ENCODE measurements at places on chromosomes 12 and 14.

DNA sequence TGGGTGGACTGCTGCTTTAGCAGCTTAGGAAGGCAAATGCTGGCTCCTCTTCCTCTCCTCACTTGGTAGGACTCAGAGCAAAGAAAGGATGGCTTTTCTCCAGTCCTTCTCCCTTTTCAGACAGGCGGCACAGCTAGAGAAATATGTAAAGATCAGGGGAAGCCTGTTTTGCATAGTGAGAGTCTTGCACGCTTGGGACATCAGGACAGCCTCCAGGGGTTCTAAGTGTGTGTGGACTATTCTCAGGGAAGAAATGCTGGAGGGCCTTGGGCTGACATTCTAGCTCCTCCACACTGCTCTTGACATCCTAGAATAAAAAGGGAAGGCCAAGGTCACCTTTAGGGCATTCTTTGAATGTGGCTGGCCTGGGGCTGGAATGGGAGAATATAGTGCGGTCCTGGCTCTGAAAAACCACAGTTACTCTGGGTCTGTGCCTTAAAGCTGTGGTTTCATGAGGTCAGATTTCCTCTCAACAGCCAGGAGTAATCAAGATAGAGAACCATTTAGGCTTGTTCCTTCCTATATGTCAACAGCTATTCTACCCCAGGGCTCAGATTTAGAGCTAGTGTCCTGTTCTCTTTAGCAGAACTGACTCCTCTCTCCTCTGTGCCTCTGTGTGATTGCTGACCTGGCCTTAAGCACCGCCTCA, 24.3 kb downstream of the CMA1 start:
- DNase-seq: no peak

GRCh38 chr12:97938031-97938430, 475.4 kb downstream of the RMST start:
- no peak for DNase-seq

DNA sequence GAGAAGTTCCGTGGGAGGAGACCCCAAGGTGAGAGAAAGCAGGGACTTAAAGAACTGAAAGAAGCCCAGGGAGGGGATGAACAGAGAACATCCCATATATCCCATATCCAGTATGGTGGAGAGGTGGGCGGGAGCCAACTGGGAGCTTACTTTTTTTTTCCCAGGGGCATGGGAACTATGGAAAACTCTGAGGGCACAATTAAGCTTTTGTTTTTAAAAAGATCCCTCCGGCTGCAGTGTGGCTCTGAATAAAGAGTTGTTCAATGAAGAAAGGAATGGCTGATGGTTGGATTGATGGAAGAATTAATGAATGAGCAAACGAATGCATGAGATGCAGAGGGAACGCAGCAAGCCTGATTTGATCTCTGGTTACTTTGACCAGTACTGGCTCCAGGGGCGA, 12.6 kb downstream of the NTF3 start:
- DNase-seq: no peak

- no peak for DNase-seq
Measured at GRCh38 chr14:71267691-71268090, 360.4 kb downstream of the PCNX1 start.

- no peak for DNase-seq
Measured at GRCh38 chr12:124664395-124665111, 97.1 kb upstream of the NCOR2 start.

GRCh38 chr12:17470460-17470859, 619.5 kb downstream of the RERGL start:
- no peak for DNase-seq

- DNase-seq: no peak
Measured at GRCh38 chr12:64265839-64266238, 43.7 kb upstream of the KICS2 start.

GRCh38 chr12:20320552-20320951, 47.8 kb upstream of the PDE3A start:
- no peak for DNase-seq

- no peak for DNase-seq
Measured at GRCh38 chr12:86256163-86256562, at the start of gene MGAT4C. Gene MGAT4C (minus strand): TSS chr12:86256391.

DNA sequence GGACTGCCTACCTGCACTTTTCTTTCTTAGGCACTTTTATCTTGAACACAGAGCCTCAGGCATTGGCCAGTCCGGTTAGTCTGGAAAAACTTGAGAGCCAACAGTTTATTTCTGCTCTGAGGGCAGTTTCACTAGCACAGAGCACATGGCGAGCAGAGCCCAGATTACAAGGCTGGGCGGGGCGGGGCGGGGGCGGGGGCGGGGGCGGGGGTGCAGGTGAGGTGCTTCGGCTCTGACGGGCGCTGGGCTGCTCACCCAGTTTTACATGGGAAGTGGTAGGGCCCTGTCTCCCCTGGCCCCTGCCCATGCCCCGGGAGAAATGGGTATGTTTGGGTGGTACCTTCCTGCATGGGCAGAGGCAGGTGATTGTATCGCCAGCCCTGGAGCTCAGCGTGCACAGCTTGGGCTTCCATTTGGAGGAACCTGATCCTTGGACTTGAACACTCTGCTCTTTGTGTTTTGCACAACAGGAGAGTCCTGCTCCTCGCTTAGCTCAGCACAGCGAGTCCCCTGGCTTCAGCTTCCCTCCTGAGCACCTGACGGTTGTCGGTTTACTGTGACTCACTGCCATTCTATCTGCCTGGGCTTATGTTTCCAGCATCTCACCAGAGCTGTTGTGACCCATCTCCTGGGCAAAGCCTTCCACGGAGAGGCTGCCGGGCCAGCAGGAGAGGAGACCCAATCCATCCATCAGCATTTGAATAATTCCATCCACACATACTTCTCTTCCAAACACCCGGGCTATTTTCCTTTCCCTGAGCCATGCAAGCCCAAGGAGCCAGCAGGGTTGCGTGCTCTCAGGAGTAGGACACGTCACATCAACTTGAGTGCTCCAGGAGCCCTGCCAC, 108.5 kb downstream of the ARF6 start:
- peak; percentile 53 for DNase-seq

DNA sequence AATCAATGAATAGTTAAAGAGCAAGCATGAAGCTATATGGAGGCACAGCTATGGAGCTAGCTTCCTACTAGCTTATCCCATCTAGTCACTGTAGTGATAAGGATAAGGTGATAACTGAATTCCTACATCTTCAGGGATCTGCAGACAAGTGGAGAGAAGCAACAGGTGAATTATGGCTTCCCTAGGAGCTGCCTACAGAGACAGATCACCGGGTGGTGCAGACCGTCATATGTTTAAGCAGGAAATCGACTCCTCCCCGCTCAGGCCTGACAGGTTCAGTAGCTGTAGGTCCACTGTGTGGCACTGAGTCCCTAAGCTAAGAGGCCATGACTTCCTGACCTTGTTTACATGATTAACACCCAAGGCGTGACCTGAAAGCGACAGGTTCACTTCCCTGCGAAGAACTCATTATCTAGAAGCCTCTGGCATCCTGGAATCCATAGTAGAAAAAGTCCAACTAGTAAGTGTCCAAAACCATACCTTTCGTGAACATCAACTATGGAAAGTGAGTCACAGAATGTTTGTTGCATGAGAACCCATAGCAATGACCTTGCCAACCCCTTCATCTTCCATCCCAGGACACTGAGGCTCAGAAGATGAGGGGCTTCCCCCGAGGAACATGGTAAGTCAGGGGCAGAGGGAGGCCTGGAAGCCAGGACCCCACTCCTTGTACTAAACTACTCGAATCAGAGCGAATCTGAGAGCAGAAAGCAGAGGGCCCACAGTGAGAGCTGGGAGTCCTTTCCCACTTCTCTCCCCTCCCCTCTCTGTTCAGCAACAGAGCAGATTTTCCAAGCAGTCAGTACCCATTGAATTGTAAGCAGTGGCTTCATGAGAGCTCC, 75.4 kb upstream of the CCND2 start:
- no peak for DNase-seq

DNA sequence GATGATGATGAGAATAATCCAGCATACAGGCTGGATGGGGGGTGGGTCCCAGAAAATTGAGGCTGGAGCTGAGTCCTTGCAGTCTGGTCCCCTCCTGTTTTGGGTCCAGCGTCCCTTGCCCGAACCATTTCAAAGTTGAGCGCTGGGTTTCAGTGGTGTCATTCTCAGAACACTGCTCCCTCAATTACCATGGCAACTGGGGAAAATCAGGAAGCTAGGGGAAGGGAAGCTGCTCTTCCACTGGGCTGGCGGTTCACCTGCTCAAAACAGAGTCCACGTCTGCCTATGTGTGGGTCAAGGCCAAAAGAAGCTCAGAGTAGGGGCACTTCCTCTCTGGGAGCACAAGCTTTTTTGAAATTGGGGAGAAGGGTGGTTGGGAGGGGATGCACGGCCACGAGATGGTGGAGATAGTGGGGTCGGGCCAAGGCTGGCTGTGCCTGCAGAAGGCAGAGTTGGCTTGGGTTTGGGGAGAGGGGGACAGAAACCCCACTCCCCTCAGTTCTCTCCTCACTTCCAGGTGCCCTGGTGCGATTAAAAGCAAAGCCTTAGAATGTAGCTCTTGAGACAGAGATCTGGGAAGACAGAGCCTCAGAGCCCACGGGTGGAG, 1.7 kb upstream of the NOS1 start:
- no peak for DNase-seq

DNA sequence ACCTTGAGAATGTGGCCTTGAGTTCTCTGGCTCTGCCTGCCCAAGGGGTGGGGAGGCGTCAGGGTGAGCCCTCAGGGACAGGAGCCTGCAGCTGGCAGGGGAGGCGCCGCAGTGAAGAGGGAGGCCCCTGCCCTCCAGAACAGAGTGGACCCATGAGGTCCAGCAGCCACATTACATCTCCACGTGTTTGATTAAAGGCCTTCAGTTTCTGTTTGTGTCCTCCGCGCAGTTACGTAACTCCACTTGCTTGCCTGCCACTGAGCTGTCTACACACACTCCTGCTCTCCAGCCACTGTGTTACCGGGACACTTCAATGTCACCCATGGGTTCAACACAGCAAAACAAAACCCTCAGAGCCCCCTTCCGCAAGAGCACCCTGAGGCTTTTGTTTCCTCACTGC, 70.4 kb downstream of the CHGA start:
- no peak for DNase-seq

DNA sequence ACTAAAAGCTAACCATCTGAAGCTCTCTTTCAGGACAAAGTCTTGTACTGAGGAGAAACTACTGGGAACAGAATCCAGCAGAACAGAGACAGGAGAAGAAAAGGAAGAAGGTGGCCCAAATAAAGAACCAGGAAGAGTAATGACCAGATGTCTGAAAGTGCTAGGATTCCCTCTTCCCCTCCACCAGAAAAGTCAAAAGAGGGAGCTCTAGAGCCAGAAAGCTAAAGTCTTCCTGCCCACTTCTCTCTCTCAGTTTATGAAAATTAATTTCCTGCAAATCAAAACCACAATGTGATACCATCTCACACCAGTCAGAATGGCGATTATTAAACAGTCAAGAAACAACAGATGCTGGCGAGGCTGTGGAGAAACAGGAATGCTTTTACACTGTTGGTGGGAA, 47.2 kb downstream of the SPPL3 start:
- DNase-seq: no peak

DNA sequence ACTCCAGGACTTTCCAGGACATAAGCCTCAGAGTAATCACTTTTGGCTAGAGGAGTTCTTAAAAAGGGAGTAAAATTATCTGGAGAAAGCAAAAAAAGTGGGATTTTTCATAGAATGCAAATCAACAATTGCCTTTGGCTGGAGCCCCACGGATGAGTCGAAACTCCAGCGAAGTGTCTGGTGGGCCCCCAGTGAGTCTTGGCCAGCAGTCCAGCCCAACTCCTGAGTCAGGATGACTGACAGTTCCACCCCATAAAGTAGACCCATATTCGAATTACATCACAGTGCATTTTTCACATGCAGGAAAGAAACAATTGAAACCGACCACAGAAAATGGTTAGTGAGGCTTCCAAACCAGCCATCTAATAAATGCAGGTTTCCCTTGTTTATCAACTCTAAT, 265.7 kb downstream of the BCL11B start:
- no peak for DNase-seq

DNA sequence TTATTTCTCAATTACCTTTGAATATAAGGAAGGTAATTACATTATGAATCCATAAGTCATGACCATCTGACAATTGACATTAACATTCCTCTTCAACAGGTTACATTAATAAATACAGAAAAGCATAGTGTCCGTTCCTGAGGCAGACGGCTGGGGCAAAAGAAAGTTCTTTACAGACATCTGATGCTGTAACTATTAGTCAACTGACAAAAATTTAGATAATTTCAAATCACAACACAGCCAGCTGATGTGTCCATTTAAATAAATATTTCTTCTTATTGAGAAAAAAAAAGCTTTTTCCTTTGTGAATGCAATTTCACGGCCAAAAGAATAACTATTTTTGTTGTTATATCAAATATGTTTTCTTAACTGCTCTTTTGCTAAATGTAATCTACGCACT, 9.2 kb upstream of the PYROXD1 start:
- DNase-seq: no peak

GRCh38 chr12:19055589-19055988, 73.9 kb upstream of the PLEKHA5 start:
- DNase-seq: no peak

Measured in stimulated activated CD4-positive, alpha-beta T cell treated with anti-CD3 and anti-CD28 coated beads, Interleukin-12 subunit alpha, Interleukin-12 subunit beta, amount 100 ng/mL, for 4 hours (primary cell).